ENCODE measurements at places on chromosomes 2 and 18.

DNA sequence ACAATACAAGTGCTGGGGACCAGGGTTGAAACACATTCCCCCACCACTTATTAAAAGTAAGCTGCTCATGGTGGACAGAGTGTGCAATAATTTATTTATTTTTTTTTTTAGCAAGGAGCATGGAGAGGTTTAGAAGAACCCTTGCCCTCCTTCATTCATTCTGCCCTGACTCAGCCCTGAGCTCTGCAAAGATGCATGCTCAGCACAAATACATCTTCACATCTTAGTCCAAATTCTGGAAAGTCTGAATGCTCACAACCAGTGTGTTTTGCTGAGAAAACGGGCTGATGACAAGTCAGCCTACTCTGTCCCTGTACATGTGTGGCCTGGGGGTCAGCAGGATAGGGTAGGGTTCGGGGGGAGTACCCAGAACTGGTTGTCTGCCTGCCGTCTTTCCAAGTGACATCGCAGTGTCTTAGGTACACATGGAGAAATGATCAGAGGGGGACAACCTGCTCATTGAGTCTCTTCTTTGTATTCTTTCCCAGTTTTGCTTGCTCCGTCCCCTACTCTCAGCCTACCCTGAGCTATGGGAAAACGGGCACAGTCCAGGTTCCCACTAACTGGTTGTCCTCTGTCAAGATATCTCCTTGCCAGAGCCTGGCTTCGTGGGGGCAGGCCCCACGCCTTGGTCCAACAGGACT lies 76.4 kb downstream of the ADD2 start:
- no peak for DNase-seq

DNA sequence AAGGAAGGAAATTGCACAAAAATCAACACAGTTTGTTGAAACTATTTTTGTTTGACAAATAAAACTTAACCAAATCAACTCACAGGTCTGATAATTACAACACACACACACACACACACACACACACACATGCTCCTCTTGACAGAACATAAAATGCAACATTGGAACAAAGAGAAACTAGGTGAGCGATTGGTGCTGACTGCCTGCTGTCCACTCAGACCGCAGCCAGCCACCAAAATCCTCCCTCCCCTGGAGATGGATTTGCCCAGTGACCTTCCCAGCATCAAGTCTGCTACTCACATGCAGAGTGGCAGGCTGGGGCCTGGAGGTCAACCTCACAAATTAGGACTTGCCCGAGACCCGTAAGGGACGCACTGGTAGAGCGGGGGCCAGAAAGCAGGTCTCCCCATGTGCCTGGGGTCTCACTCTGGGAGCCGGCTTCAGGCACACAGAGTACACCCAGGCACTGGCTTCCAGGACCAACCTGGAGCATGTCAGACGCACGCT lies 61.4 kb downstream of the DIPK1C start:
- DNase-seq, result no peak

DNA sequence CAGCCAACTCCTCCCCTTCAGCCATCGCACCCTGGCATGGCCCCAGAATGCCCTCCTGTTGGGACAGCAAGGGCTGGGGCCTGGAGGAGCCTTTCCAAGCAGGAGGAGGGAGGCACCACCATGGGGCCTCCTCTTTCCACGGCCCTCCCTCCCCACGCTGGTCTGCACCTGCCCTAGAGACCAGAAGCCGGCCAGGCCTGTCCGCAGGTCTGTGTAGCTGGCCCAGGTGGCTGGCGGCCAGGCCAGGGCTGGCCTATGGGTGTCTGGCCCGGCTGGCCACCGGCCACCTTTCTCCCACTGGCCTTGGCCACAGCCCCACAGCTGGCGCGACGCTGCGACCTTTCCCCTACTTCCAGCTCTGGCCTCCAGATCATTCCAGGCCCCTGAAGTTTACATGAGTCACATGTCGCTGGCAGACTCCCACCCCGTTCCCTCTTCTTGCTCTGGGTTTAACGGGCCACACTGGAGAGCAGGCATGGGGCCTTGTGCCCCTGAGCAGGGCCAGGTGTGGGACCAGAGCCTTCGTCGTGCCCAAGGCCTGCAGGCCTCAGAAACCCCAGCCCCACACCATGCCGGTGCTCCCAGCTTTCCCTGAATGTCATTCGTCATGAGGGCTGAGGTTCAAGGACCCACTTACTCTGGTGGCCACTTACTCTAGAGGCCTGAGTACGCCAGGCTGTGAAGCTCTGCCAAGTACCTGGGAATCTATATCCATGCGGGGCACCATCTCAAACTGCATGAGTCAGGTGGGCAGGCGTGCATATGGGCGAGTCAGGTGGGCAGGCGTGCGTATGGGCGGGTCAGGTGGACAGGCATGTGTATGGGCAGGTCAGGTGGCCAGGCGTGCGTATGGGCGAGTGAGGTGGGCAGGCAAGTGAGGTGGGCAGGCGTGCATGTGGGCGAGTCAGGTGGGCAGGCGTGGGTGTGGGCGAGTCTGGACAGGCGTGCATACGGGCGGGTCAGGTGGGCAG lies 33.3 kb upstream of the KLF11 start:
- no peak for DNase-seq

DNA sequence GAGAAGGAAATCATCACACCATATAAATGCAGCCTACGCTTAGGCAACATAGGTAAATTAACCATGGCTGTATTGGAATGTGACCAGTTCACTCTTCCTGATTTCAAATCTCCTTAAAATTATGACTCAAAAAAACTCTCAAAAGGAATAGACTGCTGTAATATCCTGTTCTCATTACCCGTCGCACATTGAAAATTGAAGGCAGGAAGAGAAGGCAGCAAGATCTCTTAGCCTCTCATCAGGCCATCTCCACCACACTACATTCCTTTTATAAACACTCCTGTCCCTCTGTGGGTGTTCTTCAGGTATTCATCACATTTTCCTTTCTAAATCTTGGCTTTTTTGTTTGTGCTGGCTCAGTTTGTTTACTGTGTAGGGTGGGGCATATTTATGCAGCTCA lies 83.2 kb downstream of the PPP1R1C start:
- DNase-seq, result peak; percentile 80

- peak; percentile 77 for DNase-seq
Observed at GRCh38 chr2:12313445-12314126, 403.1 kb upstream of the TRIB2 start.

- DNase-seq, result peak; percentile 21
Observed at GRCh38 chr2:7625392-7626138, 708.4 kb downstream of the RNF144A start.

- DNase-seq, result no peak
Observed at GRCh38 chr2:10493634-10494281, 45.6 kb upstream of the ODC1 start.

DNA sequence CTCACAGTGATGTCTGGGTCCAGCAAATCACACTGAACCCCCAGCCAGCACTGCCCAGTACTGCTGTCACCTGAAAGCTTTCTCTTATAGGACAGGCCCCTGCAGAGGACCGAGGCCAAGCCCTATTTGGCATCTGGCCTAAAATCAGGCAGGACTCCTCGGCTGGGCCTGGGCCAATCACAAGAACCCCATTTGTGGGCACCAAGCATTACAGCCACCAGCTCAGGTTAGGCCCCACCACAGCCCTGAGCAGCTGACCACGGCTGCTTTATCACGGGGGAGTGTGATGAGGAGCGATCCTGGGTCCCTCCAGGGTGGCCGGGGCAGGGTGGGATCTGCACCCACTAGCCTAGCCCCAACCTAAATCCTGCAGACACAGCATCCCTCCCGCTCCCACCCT lies 8.2 kb downstream of the BIN1 start:
- no peak for DNase-seq

DNA sequence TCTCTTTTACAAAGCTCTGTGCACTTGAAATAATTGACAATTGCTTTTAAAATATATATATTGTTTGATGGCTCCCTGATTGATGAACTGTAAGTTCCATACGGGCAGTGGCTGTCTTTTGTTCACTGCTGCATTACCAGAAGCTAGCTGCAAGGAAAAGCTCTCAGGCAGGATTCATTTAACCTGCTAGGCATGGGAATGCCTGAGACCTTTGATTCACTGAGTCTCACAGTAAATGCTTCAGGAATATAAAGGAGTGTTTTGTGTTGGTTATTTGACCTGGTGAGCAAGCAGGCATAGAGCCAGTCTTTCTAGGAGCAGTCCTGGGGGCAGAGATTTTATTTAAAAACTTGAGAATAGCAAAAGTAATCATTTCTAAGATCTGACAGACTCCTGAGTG lies 193.2 kb upstream of the ITGA4 start:
- DNase-seq, result no peak

GRCh38 chr2:172908275-172908674 lies 167.4 kb upstream of the MAP3K20 start:
- no peak for DNase-seq

- DNase-seq, result no peak
Observed at GRCh38 chr2:184555352-184555751, 43.0 kb upstream of the ZNF804A start.

GRCh38 chr18:10951631-10952544 lies 197.5 kb downstream of the PIEZO2 start:
- DNase-seq, result no peak

DNA sequence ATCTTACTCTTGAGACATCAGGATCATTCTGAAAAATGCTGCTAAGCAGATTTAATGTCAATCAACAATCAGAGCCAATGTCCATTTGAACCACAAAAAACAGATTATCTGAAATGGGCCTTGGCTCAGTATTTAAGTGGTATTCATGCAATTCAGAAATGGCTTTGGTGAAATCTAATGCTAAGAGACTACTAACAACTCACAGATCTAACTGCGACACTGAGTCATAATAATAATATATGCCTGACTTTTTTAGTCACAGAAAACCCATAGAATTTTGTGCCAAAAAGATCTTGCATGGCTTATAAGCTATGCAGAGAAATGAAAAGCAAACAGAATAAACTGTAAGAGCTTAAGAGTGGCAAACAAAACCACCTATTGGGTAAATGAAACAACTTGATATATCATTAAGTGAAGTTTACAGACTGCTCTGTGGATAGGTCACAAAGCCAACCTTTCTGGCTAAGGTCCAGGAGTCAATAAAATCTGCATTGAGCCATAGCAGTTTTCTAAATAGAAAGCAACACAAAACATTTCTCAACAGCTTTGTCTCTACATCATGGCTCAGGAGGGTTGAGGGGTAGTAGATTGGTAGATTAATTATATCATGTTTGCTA lies 234.3 kb downstream of the LRATD1 start:
- DNase-seq, result no peak

DNA sequence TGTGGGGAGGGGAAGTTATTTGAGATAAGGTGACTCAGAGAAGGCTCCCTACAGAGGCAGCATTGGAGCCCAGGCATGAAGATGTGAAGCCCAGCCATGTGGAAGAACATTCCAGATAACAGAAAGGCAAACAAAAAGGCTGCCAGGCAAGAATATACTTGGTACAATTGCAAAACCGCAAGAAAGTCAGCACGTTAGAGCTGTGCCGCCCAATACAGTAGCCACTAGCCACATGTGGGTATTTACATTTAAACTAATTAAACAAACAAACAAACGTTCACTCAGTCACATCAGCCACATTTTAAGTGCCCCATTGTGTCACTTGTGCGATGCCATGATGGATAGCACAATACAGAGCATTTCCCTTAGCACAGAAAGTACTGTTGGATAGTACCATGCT lies 179.6 kb downstream of the SATB2 start:
- peak; percentile 22 for DNase-seq

DNA sequence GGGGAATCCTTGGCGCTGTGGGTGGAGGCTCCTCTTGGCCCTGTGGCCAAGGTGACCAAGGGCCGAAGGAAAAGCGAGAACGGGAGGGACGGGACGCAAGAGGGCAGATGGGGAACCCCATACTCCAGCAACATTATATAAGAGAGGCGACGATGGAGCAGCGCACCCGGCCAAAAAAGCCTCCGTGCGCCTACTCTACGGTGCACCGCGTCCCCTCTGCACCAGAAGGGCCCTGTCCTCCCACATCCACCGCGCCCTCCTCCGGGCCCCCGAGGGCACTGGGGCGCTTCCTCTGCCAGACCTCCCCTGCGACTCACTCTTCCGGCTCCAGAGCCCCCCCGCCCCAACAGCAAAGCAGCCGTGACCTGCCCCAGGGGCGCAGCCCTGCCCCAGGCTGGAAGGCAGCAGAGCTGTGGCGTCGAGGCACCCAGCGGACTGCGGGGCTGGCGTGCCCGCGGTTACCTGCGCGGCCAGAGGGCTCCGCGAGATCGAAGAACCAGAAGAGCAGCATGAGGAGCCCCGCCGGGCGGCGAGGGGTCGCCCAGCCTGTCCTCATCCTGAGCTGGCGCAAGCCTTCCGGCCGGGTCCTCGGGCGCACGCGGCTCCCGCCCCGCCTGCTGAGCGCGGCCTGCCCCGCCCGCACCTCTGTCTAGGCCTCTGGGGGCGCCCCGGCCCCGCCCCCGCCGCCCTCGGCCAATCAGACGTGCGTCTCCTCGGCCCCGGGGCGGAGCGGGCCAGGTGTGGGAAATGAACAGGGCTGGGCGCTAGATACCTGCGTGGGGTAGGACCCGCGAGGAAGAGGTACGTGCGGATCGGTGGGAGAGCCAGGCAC lies 106.3 kb upstream of the CD302 start:
- no peak for DNase-seq

DNA sequence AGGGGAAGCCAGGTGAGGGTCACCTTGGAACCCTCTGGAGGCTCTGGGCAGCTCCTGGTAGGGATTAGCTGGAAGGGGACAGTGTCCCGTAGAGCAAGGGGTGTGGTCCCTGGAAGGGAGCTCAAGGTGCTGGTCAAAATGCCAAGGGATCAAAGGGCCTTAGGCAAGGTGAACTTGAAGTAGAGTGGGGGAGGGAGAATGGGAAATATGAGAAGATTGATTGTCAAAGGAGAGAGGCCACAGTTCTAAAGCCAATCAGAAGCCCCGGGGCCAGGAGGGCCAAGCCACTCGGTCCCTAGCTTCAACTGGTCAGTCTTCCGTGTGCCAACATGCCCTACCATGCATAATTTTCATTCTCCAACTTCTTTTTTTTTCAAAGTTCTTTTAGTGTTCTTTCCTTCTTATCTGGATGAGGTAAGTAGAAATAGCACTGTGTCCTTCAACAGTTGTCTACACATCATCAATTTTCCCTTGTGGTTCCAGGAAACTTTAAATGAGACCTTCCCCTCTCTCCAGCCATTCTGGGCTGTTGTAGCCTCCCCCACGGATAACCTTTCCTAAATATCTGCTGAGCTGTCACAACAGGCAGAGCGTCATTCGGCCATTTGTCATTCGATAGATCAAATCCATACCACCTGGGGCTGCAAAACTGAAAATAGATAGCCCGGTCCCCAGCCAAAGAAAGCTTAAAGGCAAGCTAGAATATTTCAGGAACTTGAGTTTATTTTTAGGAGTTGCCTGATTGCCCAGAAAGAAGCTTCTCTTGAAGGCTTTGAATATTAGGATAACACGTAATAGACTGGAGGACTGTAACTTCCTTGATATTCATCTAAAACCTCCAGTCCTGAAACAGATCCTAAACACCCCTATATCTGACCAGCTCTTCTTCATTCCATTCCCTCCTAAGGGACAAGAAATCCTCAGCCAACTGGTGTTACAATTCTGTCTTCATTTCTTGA lies 83.3 kb downstream of the ALPK2 start:
- DNase-seq, result no peak

DNA sequence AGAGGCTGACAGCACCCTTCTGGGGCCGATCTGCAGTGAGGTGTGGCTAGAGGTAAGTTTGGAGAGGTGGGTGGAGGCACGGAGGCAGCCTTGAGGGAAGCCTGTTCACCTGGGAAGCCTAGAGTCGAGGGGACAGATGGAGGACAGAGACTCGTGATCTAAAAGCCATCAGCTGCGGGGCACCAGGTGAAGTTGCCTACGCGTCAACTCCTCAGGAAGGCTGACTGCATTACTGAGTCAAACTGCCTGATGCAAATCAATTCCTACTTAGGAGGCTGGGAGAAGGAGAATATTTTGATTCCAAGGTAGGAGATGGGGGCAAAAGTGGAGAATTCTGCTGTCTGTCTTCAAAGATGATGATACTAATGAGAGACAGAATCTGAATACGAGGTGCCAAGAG lies 104.4 kb upstream of the SMAD7 start:
- no peak for DNase-seq

Data from A673 (cell line).